8988T (cell line): ENCODE measurements at places on chromosomes 12 and 14.

DNA sequence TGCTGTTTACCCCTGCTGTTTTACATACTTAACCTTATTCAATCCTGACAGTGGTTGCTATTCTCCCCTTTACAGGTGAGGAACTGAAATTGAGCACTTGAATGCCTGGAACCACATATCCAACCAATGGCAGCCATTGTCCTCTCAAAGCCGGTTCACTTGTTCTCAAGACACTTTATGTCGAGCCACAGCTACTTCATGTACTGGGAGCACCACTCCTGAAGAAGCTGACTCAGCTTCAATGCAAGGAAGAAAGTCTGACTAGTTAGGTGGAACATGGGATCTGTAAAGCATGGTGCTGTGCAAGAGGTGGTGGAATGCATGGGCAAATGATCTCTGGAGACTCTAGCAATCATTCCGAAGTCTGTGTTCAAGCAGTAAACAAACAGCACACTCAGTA is 113.9 kb upstream of the CPM start:
- DNase-seq = no peak

GRCh38 chr12:9721394-9722092 is 11.4 kb downstream of the CLECL1 start:
- no peak for DNase-seq

GRCh38 chr14:96058576-96059200 is 19.5 kb downstream of the C14orf132 start:
- no peak for DNase-seq

DNA sequence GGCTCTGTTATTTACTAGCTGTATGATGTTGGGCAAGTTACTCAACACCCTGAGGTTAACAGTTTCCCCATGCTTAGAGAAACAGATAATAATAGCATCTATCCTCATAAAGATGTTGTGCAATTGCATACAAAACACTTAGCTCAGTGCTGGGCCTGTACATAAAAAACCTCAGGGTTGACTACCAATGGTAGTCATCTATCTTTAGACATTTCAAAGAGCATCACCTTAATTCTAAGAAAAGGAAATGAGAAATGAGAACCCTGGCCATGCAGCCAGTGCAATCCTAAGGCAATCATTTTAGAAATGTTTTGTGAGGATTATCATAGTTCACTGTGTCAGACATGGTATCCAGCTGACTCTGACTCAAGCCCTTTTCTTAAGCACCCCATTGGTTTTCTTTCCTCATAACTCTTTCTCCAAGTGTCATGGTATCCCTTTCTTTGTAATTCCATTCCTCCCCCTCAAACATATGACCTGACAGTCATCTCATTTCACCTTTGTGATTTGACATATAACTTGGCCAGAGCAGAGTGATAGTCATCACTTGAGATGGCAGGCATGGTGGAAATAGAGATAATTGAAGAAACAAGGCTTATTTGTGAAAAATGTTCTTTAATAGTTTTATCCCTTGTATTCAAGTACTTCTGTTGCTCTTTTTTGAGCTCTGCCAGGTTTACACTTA is 29.5 kb upstream of the OSBPL8 start:
- DNase-seq = no peak

DNA sequence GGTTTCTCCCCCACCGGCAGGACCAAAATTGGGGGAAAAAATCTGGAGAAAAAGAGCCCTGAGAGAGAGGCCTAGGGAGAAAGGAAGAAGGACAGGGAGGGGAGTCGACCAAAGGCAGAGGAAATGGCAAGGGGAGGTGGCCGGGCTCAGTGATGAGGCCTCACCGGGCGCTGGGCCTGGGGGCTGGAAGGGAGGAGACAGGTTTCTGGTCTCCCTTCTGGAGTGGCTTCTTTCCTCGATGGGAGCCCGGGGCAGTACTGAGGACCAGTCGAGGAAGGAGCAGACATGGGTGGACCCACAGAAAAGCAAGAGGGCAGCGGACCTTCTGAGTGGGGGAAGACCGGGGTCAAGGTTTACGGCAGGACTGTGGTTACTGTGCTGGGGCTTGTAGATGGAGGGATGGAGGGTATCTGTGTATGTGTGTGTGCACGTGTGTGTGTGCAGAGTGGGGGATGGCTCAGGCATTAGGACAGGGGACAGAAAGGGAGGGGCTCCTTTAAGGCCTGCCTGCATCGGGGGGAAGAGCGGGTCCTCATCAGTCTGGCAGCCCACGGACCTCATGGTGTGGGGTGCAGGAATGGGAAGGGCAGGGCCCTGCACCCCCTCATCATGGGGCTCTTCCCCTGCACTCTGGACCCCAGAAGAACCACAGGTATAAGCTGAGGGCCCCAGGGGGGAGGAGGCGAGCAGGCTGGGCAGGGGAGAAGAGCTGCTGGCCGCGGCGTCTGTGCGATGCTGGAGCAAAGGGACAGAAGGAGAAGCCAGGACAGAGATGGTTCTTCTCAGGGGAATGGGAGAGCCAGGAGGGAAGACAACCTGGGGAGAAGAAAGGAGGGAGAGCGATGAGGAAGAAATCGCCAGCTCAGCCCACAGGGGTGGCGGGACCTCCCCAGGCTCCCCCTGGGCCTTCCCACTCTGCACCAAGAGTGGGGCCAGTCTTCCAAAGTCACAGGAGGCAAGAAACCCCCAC is 15.1 kb upstream of the RPLP0 start:
- no peak for DNase-seq

DNA sequence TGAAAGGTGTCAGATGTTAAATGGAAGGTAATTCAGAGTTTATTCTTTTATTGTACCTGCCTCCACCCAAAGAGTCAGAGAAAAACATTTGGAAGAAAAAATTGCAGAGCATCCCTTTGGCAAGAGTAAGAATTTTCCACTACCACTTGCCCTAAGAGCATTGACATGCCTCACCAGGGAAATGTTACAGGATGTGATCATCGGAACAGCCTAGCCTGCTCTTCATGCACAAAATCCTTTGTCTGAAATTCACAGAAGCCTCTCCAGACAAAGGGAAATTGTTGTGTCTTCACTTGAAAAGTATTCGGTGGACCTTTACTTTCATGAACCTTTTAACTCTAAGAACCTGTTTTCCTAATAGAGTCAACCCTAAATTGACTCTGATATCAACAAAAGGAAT is 36.9 kb downstream of the ATP2A2 start:
- DNase-seq = no peak

- no peak for DNase-seq
Observed at GRCh38 chr14:93901813-93902212, 25.3 kb upstream of the FAM181A start.

DNA sequence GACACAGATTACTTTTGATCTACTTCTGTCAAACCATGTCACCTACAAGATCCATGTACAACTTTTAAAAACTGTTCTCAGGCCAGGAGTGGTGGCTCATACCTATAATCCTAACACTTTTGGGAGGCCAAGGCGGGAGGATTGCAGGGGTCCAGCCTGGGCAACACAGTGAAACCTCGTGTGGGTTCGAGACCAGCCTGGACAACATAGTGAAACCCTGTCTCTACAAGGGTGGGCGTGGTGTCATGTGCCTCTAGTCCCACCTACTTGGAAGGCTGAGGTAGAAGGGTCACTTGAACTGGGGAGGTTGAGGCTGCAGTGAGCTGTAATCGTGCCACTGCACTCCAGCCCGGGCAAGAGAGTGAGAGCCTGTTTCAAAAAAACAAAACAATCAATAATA is 5.7 kb downstream of the WDR20 start:
- DNase-seq = no peak

DNA sequence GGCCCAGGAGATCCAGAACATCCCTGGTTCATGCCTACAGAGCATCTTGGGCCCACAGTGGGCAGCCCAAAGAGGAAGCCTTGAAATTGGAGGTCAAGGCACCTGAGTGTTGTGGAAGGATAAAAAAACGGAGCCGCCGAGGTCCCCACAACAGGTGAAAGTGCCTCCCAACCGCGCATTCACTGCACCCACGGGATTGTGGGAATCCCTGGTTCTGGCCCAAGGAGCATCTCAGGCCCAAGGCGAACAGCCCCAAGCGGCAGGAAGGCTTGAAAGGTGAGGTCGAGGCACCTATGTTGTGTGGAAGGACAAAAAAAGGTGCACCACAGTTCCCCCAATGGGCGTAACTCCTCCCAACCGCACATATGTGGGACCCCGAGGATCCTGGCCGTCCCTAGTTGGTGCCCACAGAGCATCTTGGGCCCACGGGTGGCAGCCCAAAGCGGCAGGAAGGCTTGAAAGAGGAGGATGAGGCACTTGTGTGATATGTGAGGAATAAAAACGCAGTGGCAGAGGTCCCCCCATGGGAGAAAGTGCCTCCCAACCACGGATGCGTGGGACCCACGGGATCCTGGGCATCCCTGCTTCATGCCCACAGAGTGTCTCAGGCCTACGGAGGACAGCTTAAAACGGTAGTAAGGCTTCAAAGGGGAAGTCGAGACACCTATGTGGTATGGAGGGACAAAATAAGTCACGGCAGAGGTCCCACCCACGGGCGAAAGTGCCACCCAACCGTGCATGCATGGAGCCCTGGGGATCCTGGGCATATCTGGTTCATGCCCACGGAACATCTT is 583.9 kb downstream of the ALG10 start:
- no peak for DNase-seq

- DNase-seq = no peak
Observed at GRCh38 chr12:113639474-113639873, 167.8 kb upstream of the LHX5 start.

DNA sequence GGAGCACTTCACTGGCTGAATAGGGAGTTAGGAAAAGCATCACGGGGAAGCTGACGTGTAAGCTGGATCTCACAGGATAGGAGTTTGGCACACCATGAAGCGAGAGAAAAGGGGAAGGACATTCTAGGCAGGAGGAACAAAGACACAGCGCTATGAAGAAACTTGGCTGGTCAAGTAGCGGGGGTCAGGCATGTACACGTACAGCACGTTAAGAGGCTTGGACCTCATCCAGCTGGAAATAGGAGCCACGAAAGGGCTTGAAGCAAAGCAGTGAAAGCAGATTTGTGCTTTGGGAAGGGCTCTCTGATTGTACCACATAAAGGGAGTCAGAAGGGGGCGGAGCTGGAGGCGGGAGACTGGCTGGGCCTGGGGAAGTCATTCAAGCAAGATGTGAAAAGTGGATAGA is 19.6 kb upstream of the GALNT8 start:
- no peak for DNase-seq

DNA sequence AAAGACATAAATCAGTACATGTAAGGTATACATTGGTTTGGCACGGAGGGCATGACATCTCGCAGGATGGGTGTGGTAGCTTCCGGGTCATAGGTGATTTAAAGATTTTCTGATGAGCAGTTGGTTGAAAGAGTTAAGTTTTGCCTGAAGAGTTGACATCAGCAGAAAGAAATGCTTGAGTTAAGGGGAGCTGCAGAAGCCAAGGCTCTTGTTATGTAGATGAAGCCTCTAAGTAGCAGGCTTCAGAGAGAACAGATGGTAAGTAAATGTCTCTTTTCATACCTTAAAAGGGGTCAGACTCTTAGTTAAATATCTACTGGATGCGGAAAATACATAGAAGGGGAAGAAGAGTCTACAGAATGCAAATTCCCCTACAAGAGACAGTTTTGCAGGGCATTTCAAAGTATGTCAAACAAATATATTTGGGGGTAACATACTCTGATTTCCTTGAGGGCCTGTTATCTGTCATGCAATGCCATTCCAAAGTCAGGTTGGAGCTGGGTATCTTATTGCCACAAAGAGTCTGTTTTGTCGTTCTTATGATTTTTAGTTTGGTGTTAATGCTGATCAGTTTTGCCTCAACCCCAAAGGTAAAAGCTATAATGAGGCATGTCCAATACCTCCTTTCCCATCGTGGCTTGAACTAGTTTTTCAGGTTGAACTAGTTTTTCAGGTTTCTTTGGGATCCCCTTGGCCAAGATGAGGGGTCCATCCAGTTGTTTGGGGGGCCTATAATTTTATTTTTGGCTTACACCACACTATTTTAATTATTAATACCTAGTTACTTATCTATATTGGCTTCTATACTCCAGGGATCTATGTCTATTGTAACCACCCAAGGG is 67.0 kb downstream of the PTHLH start:
- DNase-seq = no peak

DNA sequence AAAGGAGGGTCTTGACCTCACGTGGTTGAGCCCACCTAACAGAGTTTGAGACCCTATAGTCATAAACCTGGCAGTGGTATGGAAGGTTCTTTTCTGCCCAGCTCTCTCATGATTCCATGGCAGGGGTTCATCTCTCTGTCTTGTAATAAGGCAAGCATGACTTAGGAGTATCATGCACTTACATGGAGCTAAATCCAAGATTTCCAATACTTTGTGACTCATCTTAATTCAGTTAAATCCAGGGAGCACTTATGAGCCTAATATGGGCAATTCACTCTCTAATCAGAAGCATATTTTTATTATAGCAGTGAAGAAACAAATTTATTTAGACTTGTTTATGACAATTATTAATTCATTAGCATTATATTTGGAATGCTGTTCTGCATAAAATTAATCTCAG is 131.8 kb upstream of the CPSF6 start:
- no peak for DNase-seq

- DNase-seq = no peak
Observed at GRCh38 chr12:4027412-4027811, 154.2 kb upstream of the PARP11 start.

DNA sequence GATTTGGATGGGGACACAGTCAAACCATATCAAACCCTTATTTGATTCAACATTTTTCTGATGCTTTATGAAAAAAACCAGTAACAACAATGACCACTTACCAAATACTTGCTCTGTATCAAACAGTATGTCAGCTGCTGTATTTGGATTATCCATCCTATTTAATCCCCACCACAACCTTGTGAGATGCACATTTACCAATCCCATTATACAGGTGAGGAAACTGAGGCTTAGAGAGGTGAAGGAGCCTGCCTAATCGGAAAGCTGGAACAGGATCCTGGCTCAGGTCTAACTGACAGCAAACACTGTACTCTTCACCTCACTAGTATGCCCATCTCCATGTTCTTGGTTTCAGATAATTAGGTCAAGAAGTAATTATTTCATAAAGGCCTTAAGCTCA is 13.8 kb downstream of the CHST11 start:
- DNase-seq = no peak

GRCh38 chr14:62847168-62847567 is 198.1 kb downstream of the KCNH5 start:
- DNase-seq = no peak

DNA sequence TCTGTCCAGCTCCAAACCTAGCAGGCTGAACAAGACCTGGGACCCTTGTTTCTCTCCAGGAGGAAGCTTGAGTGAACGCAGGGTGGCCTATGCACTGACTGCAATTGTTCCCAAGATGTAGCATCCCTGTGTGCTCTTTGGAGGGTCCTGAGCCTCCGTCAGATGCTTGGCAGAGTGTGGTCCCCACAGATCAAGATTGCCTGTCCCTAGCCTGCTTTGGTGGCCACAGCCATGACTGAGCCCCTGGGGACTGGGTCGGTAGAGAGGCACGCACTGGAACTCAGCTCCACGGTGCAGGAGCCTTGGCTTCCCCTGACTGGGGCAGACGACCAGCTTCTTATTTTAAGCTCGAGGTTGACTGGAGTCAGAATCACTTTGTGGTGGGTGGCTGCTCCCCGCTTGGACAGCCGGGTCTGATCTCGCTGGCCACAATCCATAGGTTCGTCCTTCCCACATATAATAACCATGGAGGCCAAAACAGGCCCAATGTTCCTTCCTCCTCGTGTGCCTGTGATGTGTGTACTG is 97.8 kb downstream of the LGMN start:
- DNase-seq = no peak
